ENCODE measurements at places on chromosomes 5 and 9. TPM values are rescaled to one million over a fixed set of nuclear protein-coding genes. Genes with fewer than 3 reads are reported as not detected.

Gene CNTNAP3
- not detected for total RNA-seq

Gene OR13C9
- not detected for total RNA-seq

Gene HSD17B3
- not detected for total RNA-seq

Gene ACSL6
- 1.2 TPM for total RNA-seq

Gene DRD1
- total RNA-seq = not detected

GRCh38 chr9:133701981-133702797 lies 36.0 kb downstream of the SARDH start:
- H3K4me1 ChIP-seq = peaks cover 47% of the 10 kb centered on the region
- H3K27ac ChIP-seq = peak overlapping the region; percentile 98
- DNase-seq = peak; percentile 88
- peak overlapping the region; percentile 88 for H3K4me3 ChIP-seq

DNA sequence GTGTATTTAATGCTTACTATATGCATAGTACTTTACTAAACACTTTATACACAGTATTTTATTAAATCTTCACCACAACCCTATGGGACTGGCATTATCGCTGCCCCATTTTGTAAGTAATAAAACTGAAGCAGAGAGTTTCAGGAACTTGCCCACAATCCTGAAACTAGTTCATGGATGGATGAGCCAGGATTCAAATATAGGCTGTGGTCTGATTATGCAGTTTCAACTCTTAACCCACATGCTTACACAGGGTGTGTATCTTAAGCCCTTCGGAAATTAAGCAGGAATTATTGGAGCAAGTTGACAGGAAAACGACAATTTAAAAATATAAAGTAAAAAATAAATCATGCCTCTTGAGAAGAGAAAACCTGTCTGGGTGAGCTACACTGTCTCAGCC lies 109.0 kb downstream of the ATP10B start:
- no peaks in the 10 kb centered on the region for H3K4me1 ChIP-seq
- H3K36me3 ChIP-seq = no peaks in the 10 kb centered on the region
- H3K27ac ChIP-seq = no peak overlapping the region

DNA sequence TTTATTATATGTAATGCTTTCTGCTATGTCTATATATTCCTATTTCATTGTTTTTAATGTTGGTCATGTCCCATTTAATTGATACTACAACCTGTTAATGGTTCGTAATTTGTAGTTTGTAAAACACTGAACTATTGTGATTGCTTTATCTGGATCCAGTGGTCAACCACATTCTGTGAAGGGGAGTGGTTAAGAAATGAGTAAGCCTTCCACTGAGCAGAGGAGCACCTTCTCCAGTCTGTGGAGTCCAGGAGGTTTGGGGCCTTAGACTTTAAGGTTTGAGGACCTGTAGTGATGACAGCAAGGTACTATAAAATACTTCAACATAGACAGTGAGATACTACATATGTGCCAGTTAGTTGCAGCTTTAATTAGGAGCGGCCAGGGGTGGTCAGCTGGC lies 67.7 kb upstream of the RAD23B start:
- no peak overlapping the region for H3K27ac ChIP-seq
- no peaks in the 10 kb centered on the region for H3K36me3 ChIP-seq
- no peak for DNase-seq
- no peak overlapping the region for H3K4me3 ChIP-seq
- H3K4me1 ChIP-seq = peaks cover 14% of the 10 kb centered on the region
- peaks cover 6% of the 10 kb centered on the region for H3K27me3 ChIP-seq

- DNase-seq = no peak
- H3K36me3 ChIP-seq = no peaks in the 10 kb centered on the region
- no peak overlapping the region for H3K4me3 ChIP-seq
- no peaks in the 10 kb centered on the region for H3K4me1 ChIP-seq
- peaks cover 28% of the 10 kb centered on the region for H3K27me3 ChIP-seq
- no peak overlapping the region for H3K27ac ChIP-seq
Measured at GRCh38 chr5:14208071-14209021, 65.2 kb downstream of the TRIO start.

DNA sequence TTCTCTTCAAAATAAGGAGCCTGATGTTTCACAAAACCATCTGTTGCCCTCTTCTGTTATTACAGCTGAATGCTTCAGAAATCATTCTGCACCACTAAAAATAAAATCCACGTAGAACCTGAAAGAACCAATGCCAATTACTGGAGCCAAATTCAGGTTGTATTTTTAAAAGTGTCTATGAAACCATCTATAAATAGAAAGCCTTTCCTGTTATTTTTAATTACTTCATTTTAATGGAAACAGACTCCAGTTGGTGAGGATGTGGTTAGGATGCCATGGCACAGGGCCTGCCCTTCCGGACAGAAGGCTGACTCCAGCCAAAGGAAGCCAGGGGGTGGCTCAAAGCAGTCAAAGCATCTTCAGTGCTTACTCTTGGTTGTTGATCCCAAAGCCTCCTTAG lies 119.8 kb downstream of the TENT4A start:
- peaks cover 22% of the 10 kb centered on the region for H3K4me1 ChIP-seq
- H3K4me3 ChIP-seq = no peak overlapping the region
- H3K27ac ChIP-seq = no peak overlapping the region
- peaks cover 15% of the 10 kb centered on the region for H3K27me3 ChIP-seq
- DNase-seq = no peak
- H3K36me3 ChIP-seq = no peaks in the 10 kb centered on the region

- peaks cover 21% of the 10 kb centered on the region for H3K4me1 ChIP-seq
- H3K4me3 ChIP-seq = peak overlapping the region; percentile 91
- H3K27ac ChIP-seq = no peak overlapping the region
- H3K27me3 ChIP-seq = no peaks in the 10 kb centered on the region
Measured at GRCh38 chr5:79236362-79236969, 535 bp downstream of the JMY start.

- H3K4me1 ChIP-seq = peaks cover 1% of the 10 kb centered on the region
- H3K36me3 ChIP-seq = no peaks in the 10 kb centered on the region
- H3K27ac ChIP-seq = no peak overlapping the region
- H3K4me3 ChIP-seq = no peak overlapping the region
Measured at GRCh38 chr5:168585119-168585856, 6.1 kb upstream of the PANK3 start.

DNA sequence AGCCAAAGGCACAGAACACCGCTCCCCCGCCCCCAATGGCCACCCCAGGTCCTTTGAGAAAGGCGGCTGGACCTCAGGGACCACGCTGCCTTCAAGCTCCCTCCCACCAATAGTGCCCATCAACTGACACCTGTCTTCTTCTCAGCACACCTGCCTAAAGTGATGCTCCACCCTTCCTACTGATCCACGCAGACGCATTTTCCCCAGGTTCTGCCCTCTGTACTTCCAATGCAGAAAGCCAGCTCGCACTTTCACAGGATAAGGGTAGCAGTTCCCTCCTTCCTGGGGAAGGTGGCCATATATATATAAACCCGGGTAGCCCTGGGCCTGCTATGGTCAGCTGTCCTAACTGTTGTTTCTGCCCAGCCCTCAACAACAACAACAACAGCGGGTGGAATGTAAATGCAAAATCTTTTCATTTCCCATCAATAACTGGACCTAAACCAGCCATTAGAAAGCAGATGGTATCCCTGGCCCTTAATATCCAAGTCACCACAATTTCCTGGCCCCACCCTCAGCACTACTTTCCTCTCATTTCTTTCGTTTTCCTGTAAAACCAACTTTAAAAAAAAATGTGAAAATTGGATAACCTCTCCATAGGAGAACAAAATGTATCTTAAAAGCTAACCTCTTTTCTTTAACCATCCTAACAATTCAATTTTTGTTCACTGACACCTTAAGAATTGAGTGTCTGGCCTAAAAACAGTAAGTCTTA lies 1.7 kb downstream of the GOLM1 start:
- no peaks in the 10 kb centered on the region for H3K36me3 ChIP-seq
- DNase-seq = no peak
- peaks cover 30% of the 10 kb centered on the region for H3K27me3 ChIP-seq
- peaks cover 4% of the 10 kb centered on the region for H3K4me1 ChIP-seq
- H3K27ac ChIP-seq = no peak overlapping the region

DNA sequence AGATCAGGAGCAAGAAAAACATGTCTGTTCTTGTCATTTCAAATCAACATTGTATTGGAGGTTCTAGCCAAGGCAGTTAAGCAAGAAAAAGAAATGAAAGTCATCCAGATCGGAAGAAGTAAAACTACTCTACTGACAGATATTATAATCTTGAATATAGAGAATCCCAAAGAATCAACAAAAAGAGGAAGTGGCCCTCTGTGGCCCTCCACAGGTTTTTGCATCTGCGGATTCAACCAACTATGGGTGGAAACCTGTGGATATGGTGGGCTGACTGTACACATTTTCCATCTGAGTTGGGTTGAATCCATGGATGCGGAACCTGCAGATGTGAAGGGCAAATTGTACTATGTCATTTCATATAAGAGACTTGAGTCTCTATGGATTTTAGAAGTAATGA lies 35.1 kb downstream of the GAS1 start:
- no peaks in the 10 kb centered on the region for H3K4me1 ChIP-seq
- DNase-seq = no peak
- peaks cover 35% of the 10 kb centered on the region for H3K27me3 ChIP-seq

GRCh38 chr5:112025757-112026156 lies 268.8 kb upstream of the NREP start:
- H3K27me3 ChIP-seq = peaks cover 5% of the 10 kb centered on the region
- H3K27ac ChIP-seq = no peak overlapping the region
- H3K36me3 ChIP-seq = no peaks in the 10 kb centered on the region
- H3K4me1 ChIP-seq = no peaks in the 10 kb centered on the region
- no peak for DNase-seq
- no peak overlapping the region for H3K4me3 ChIP-seq

DNA sequence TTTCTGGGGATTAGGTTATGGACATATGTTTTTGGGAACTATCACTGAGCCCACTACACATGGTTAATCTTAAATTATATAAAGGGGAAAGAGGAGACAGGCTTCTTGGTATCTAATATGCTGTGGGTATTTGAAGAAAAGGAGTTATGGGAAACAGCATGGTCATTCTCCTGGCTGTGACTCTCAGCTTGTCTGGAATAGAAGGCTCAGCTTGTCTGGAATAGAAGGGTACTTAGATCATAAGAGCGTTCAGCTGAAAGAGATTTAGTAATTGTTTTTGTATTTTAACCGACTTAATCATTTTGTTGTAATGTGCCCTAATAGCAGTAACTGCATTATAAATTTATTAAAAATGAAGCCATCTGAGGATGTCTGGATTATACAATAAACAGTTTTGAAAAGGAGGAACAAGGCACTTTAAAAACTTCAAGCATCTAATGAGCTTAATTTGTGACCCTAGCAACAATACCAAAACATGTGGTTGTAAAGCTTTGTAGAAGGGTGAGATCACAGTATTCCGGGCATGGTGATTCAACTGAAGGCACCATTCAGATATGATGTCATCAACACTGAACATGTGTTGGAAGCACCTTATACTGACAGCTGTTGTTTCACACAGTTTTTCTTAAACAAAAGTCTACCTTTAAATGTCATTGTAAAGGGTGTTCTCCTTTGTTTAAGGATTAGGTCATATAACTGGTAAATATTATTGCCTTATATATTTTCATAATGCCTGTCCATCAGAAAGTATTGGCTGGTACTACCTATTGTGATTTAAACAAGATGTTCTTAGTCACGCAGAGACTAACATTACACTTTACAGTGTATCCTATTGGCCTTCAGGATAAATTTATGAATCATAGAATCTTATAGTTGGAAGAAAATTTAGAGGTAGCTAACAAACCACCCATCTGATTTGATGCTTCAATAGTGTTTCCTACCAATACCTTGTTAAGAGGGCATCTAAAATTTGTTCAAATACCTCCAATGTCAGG lies 2174.1 kb upstream of the WWC1 start:
- no peaks in the 10 kb centered on the region for H3K27me3 ChIP-seq
- H3K4me3 ChIP-seq = no peak overlapping the region
- H3K4me1 ChIP-seq = no peaks in the 10 kb centered on the region
- H3K36me3 ChIP-seq = no peaks in the 10 kb centered on the region
- no peak overlapping the region for H3K27ac ChIP-seq
- DNase-seq = no peak

DNA sequence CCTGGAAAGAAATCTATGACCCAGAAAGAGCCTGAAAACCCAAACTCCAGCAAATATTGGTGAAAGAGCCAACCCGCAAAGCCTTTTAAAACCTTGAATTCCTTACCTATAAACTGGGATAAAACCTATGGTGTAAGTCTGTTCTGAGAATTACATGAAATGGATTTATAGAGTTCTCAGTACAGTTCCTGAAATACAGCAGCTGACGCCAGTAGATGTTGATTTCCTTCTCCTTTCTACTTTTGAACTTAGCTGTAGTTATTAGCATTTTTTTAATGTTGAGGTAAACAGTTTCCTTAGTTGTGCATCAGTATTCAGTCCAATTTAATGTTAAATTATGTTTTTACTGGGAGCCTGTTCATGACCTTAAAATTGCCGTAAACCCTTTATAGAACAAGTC lies 3.7 kb downstream of the SPIN1 start:
- H3K4me1 ChIP-seq = peaks cover 33% of the 10 kb centered on the region
- H3K4me3 ChIP-seq = no peak overlapping the region
- H3K27ac ChIP-seq = no peak overlapping the region
- H3K36me3 ChIP-seq = peaks cover 2% of the 10 kb centered on the region
- H3K27me3 ChIP-seq = no peaks in the 10 kb centered on the region

DNA sequence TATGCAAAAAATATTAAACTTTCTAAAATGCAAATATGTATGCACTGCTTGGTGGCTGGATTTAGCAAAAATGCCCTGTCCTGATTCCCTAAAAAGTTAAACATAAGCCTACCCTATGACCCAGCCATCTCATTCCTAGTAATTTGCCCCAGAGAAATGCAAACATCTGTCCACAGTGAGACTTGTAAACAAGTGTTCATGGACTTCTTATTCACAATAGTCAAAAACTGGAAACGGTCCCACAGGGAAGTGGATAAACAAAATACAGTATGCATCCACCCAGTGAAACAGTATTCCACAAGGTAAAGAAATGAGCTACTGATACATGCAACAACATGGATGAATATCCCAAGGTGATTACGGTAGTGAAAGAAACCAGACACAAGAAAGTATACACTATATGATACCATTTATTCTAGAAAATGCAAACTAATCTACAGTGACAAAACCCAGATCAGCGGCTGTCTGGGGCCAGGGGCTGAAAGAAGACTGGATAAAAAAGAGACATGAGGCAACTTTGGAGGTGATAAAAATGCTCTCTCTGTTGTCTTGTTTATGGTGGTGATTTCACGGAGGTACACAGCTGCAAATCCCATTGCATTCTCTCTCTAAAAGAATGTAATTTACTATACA lies 277.3 kb downstream of the GLIS3 start:
- H3K4me1 ChIP-seq = peaks cover 4% of the 10 kb centered on the region
- H3K27ac ChIP-seq = no peak overlapping the region
- peaks cover 3% of the 10 kb centered on the region for H3K27me3 ChIP-seq
- no peaks in the 10 kb centered on the region for H3K36me3 ChIP-seq
- no peak overlapping the region for H3K4me3 ChIP-seq

- no peak overlapping the region for H3K27ac ChIP-seq
- no peaks in the 10 kb centered on the region for H3K36me3 ChIP-seq
- DNase-seq = no peak
- H3K27me3 ChIP-seq = peaks cover 6% of the 10 kb centered on the region
- no peaks in the 10 kb centered on the region for H3K4me1 ChIP-seq
Measured at GRCh38 chr9:109336409-109336808, 15.6 kb upstream of the EPB41L4B start.

- H3K36me3 ChIP-seq = no peaks in the 10 kb centered on the region
- H3K4me3 ChIP-seq = no peak overlapping the region
- no peak overlapping the region for H3K27ac ChIP-seq
- no peak for DNase-seq
- H3K27me3 ChIP-seq = no peaks in the 10 kb centered on the region
- H3K4me1 ChIP-seq = no peaks in the 10 kb centered on the region
Measured at GRCh38 chr5:84373506-84373905, 11.2 kb downstream of the EDIL3 start.

All from activated naive CD4-positive, alpha-beta T cell treated with anti-CD3 and anti-CD28 coated beads for 36 hours (primary cell).